Smooth muscle cell of the umbilical artery (primary cell): ENCODE measurements at places on chromosomes 1 and 21. TPM values are rescaled to one million over a fixed set of nuclear protein-coding genes. Genes with fewer than 3 reads are reported as not detected.

DIO1 gene
- not detected in 2 replicates for total RNA-seq

TTC34 gene
- total RNA-seq, result under 0.01 and 0.18 TPM in 2 replicates

BEND5 gene
- 0.60 and 1.2 TPM in 2 replicates for total RNA-seq

COL9A2 gene
- 0.59 and 0.78 TPM in 2 replicates for total RNA-seq

PBXIP1 gene
- total RNA-seq, result 87.2 and 138 TPM in 2 replicates

PGLYRP4 gene
- total RNA-seq, result not detected in 2 replicates
